NCI-H345 (cell line): ENCODE measurements at places on chromosomes 2 and 18.

DNA sequence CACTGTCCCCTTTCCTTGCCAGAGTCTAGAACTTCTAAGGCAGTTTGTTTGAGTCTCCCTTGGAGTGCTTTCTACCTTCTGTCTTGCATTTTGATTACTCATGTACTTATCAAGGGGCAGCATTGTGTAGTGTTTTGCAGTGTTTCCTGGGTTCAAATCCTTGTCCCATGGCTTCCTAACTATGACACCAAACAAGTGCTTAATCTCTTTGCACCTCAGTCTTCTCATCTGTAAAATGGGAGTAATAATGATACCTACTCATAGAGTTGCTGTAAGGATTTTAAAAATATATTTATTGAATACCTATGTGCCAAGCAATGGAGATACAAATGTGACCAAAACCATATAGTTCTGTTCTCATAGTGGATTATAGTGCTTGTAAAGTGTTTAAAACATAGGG, 105.5 kb upstream of the PKDCC start:
- DNase-seq: no peak

- DNase-seq: peak; percentile 55
Observed at GRCh38 chr2:191983186-191983585, 136.3 kb upstream of the CAVIN2 start.

DNA sequence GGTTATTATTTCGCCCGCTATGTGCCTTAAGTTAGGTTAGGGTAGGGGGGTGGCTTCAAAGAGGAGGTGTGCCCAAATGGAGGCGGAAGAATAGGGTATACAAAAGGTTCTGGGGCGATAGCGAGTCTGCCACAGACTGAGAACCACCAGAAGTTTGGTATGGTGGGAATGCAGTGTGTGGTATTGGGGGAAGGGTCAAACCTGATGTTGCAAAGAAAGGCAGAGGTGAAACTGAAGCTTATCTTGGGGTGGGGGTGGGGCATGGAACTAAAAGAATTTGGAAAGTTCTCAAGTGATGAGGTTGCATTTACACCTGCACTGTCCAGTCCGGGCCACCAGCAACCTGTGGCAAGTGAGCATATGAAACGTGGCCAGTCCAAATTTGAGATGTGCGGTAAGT, 11.8 kb upstream of the CCBE1 start:
- DNase-seq: no peak

GRCh38 chr2:182550234-182550633, 123.4 kb upstream of the PDE1A start:
- no peak for DNase-seq

- no peak for DNase-seq
Observed at GRCh38 chr2:43225093-43225787, 1.2 kb downstream of the ZFP36L2 start.

- no peak for DNase-seq
Observed at GRCh38 chr2:73174941-73175662, 27.3 kb upstream of the NOTO start.

- no peak for DNase-seq
Observed at GRCh38 chr2:64225491-64225890, 81.3 kb upstream of the PELI1 start.

- no peak for DNase-seq
Observed at GRCh38 chr2:241869087-241869961, at the start of gene RTP5. Gene RTP5 (plus strand): TSS chr2:241869729. CDS start chr2:241869757, 28 bp downstream.

GRCh38 chr18:46377557-46377956, 273.4 kb downstream of the HAUS1 start:
- DNase-seq: no peak

DNA sequence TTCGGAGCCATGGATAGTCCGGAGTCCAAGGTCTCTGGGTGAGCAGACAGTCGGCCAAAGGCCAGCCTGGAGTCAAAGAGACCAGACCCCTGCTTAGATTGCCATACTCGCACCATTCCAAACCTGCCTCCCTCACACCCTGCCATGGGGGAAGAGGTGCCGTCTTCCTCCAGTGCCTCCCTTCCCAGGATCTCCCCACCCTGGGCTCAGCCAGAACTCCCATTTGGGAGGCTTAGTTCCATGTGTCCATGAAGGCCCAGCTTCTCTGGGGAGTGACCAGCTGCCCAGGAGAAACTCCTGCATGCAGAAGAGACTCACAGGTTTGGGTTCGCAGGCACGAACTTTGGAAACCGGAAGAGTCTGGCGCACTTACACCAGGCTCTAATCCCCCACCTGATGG, 21.7 kb downstream of the IGFBP5 start:
- no peak for DNase-seq

DNA sequence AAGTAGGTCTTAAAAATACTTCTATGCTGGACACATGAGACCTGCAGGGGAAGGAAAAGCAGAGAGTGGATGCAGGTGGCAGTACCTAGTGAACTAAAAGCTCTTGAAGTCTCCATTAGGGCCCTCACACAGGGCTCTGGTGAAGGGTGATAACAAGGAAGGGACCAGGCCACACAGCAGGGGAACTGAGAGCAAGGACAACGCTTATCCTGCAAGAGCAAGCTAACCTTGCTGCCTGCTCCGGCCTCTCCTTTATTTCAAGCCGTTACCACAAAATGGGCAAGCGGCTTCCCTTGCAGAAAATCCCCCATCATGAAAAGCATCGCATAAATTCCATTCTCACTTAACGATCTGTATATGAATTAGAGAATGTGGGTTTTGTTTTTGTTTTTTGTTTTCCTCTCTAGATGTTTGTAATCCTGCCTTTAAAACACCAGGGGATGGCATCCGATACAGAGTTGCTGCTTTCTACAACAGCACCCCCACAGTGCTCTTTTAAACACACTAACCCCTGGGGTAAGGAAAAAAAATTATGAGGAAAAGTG, 64.5 kb downstream of the CACNB4 start:
- no peak for DNase-seq

DNA sequence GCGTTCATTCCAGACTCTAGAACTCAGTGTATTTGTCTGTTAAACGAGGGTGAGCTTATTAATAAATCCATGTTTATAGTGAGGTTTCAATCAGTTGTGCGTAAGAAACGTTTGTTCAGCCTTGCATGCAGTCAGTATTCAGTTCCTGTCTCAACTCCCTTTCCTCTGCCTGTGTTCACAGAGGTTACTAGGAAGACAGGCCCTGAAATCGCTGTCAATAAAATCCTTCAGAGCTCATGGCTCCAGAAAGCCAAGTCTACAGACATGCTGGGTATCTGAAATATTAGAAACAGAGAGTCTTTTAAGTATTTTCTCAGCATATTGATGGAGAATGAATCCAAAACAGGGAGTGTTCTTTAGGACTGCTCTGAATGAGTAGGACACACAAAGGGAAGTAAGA, 75.4 kb downstream of the KLF7 start:
- DNase-seq: no peak

DNA sequence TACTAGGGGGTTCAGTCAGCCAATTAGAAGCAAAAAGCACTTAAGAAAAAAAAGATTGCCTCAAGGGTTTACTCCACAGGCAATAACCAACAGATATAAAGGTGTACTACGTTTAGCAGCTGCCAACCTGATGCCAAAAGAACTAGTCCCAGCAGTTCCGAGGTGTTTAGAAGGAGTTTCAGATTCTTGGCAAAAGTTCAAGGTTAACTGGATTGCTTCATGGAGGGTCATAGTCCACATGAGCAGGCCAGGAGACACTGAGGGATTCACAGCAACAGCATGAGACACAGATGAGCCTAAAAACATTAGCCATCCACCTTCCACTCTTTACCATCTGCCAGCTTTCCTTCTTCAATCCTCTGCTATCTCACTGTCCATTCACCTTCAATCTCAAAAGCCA, 4.9 kb upstream of the DNAH7 start:
- DNase-seq: no peak

GRCh38 chr18:45071956-45072355, 391.3 kb downstream of the SETBP1 start:
- DNase-seq: no peak

GRCh38 chr18:57052173-57052572, 94.7 kb upstream of the BOD1L2 start:
- no peak for DNase-seq

DNA sequence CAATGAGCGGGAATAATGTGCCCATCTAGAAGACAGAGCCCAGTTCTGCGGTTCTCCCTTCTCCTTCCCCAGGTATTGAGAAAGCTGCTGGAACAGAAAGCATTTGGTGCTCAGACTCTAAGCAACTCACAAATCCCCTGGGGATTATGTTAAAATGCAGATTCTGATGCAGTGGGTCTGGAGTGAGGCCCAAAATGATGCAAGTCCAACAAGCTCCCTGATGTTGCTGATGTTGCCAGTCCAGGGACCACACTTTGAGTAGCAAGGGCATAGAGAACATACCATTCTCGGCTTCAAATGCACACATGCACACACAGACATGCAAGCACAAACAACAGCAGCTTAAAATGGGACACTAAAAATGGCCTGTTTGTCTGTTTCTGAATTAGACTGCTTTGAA, 274.8 kb upstream of the NCKAP5 start:
- DNase-seq: no peak
